ENCODE measurements at places on chromosomes 11 and 22.

- DNase-seq, result no peak
Measured at GRCh38 chr11:121767433-121767832, 314.7 kb upstream of the SORL1-AS1 start.

DNA sequence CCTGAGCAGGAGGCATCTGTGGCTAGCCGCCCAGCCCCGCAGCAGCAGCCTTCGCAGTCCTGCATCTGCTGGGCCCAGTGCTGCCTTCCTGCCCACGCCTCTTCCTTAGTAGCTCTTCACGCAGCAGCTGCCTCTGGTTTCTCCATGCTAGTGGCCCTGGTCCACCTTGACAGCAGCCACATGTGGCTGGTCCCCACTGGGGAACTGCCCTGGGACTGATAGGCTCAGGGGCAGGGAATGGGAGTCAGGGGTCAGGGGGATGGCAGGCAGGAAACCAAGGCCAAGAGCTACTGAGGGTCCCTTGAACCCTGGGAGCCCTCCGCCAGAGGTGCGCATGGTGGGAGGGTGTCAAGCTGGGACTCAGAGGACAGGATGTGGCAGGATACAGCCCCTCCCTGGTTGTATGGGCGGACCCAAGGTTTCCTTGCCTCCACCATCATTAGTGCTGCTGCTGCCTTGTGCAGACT, 99.4 kb upstream of the PITPNB start:
- no peak for DNase-seq

- DNase-seq, result no peak
Measured at GRCh38 chr11:32034149-32034548, 56.7 kb upstream of the RCN1 start.

DNA sequence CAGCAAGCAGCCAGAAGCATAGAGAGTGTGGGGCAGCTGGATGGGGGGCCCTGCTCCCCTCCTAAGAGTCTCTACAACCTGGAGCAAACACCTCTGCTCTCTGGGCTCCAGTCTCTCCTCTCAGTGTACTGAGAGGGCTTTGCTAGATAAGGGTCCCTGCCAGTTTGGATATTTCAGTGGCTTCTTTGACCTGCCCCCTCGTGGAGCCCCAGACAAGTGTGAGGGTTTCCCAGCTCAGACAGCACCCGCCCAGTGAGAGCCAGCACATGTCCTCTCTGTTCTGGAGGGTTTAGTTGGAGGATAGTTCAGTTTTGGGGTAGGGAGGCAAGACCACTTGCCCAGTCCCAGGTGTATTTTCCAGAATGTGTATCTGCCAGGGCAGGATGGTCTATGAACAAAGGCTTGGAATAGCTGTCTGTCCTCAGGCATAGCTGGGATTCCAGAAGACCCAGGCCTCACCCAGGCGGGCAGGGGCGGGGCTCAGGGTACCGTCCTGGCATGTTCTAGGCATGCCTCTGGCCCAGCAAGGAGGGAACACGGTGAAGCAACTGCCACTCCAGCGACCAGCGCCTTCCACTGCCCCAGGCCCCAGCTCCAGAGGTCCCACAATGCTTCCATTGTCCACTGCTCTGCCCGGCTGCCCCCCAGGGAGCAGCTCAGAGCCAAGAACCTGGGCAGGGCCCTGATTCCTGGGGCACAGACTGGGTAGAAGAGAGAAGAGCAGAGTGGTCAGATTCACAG, 7.5 kb upstream of the MICALL1 start:
- no peak for DNase-seq

- no peak for DNase-seq
Measured at GRCh38 chr22:19776433-19777031, 16.0 kb downstream of the TBX1 start.

DNA sequence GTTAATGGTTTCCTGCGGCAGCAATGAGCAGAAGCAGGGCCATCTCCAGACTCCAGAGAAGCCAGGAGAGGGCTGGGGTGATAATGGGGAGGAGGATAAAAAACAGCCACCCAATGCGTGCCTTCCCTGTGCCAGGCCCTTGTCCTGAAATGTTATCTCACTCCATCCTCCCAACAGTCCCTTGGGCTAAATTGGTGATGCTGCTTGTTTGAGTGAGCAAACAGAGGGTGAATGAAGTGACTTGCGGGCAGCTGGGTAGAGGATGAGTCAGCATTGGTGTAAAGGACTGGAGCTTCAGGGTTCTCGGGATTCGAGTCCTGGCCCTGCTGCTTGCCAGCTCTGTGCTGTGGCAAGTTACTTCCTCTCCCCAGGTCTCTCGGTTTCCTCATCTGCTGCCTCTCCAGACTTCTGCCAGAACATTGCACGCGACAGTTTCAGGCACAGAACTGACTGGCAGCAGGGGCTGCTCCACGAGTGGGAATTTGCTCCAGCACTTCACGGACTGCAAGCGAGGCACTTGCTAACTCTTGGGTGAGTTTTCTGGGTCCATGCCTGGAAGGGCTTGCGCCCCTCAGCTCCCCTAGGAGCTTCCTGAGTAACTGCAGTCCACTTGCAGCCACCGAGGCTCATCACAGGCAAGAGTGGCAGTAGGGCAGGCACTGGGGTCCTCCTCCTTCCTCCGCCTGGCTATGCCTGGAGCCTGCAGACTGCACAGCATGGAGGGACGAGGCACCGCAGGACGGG, at the start of gene P2RY6:
TSS of gene P2RY6 (plus strand) at position 403 of the 744 bp plus-strand sequence. CDS start 24,181 bp downstream, outside the sequence.
- no peak for DNase-seq

DNA sequence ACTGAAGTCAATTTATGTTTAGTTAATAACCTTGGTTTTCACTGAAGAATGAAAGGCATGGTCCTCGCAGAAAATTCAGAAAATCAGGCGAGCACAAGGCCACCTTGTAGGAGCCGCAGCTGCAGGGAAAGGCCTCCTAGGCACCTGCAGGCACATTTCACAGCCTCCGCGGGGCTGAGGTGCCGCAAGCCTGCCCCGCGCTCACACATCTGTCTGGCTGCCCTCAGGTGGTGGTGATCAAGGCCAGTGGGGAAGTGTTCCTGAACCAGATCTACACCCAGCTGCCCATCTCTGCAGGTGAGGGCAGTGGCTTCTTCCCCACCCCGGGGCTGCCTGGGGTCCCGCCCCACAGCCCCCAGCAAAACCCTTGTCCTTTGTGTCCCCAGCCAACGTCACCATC, 10.5 kb downstream of the MUC5AC start:
- DNase-seq, result no peak
